Regular cardiac myocyte (primary cell): ENCODE measurements at places on chromosomes 4 and X. TPM values are rescaled to one million over a fixed set of nuclear protein-coding genes. Genes with fewer than 3 reads are reported as not detected.

Gene MAGEA2B
- not detected in 2 replicates for total RNA-seq

Gene FGF16
- total RNA-seq: under 0.01 and 1.3 TPM in 2 replicates

Gene SSX2B
- not detected in 2 replicates for total RNA-seq

Gene IQCM
- not detected in 2 replicates for total RNA-seq

Gene PGAM4
- total RNA-seq: not detected in 2 replicates

Gene MAGEA1
- total RNA-seq: not detected in 2 replicates

Gene FABP2
- total RNA-seq: under 0.01 TPM in 1 of 2 replicates, not detected in the other

Gene MRPS18C
- 19.2 and 22.4 TPM in 2 replicates for total RNA-seq

Gene OTUD6A
- total RNA-seq: not detected in 2 replicates

Gene SPIN2A
- 0.28 and 0.38 TPM in 2 replicates for total RNA-seq

Gene P2RY4
- total RNA-seq: not detected in 2 replicates

Gene GAGE2A
- not detected in 2 replicates for total RNA-seq

Gene AMELX
- not detected in 2 replicates for total RNA-seq

Gene MBTPS2
- total RNA-seq: 9.3 and 11.5 TPM in 2 replicates

Gene SNCA
- total RNA-seq: 0.56 and 0.96 TPM in 2 replicates

Gene SOX3
- total RNA-seq: not detected in 2 replicates

Gene FAM47E
- under 0.01 and 0.19 TPM in 2 replicates for total RNA-seq

Gene NEXMIF
- under 0.01 TPM in 2 replicates for total RNA-seq

Gene PNMA5
- not detected in 2 replicates for total RNA-seq

Gene SNX25
- 52.0 and 89.1 TPM in 2 replicates for total RNA-seq

Gene LRCH2
- 5.0 and 7.0 TPM in 2 replicates for total RNA-seq

Gene FAM193A
- 8.2 TPM in 2 replicates for total RNA-seq

Gene RNF150
- total RNA-seq: 0.38 and 1.7 TPM in 2 replicates

Gene TSPAN5
- 52.1 and 65.9 TPM in 2 replicates for total RNA-seq

Gene SMR3B
- not detected in 2 replicates for total RNA-seq
